ENCODE measurements at places on chromosomes 7 and 10.

- no peak for DNase-seq
These were observed 66.4 kb downstream of the RAMP3 start for GRCh38 chr7:45223728-45224630.

DNA sequence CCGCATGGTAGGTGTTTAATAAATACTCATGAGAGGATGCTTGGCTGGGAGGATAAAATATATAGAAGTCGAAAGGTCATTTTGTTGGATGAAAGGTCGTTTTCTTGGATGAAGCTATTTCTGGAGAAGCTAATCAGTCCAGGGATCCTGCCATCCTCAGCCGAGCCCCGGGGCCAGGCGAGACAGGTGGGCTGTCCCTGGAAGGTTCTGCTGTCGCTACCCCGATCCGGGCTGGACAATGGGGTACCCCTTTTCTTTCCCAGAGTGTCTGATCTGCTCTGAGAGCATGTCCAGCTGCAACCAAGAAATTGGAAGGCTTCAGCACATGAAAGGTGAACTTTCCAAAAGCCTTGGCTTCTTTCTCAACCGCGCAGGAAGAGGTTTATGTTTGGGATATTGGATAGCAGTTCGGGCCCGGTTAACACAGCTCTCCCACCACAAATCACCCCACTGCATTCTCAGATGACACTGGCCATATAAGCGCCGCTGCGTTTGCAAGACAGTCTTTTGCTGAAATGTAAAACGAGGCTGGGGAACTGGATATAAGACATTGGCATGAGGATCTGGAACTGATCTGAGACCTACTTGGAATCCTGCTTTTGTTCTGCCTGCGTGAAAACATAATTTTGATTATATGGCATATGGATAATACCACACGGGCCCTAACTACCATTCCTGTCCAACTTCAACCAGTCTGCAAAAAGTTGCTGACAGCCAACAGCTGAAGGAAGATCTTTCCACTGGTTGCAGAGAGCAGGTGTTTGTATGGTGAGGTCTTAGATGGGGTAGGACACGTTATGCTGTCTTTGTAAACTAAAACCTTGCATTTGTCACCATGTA is 31.2 kb upstream of the MSRB2 start:
- no peak for DNase-seq

GRCh38 chr7:139829775-139830117 is 682 bp downstream of the TBXAS1 start:
- no peak for DNase-seq

- DNase-seq: no peak
These were observed 285.9 kb downstream of the KLF6 start for GRCh38 chr10:3499120-3499519.

DNA sequence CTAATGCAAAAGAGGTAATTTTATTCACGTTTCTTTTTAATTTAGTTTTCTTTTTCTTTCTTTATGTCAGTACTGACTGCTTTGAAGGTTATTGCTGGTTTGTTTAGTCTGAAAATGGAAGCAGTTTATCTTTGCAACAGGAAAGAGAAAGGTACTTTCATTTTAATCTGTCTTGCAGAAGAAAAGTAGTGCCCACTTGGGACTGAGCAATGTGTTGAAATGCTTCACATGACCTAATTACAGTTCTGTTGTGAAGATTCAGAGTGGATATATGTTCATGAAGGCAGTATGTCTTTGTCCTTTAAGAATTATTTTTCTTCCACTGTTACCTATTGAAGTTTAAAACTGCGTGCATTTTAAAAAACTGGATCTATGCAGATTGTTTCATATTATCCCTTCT is 80.1 kb downstream of the ANKIB1 start:
- no peak for DNase-seq

DNA sequence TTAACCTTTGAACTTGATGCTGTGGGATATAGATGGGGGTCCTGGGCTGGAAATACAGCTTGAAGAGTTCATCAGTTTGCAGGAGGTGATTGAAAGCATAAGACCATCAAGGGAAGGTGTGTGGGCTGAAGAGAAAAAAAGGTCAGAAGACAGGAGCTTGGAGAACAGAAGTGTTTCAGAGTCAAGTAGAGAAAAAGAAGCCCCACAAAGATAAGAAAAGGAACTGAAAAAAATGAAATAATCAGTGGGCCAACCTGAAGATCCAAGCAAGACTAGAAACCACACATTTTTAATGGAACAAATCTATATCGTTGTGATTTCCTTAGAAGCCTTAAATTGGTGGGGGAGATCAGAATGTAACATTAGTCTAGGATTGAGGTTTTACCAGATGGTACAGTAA is 22.5 kb downstream of the ZEB1 start:
- no peak for DNase-seq

DNA sequence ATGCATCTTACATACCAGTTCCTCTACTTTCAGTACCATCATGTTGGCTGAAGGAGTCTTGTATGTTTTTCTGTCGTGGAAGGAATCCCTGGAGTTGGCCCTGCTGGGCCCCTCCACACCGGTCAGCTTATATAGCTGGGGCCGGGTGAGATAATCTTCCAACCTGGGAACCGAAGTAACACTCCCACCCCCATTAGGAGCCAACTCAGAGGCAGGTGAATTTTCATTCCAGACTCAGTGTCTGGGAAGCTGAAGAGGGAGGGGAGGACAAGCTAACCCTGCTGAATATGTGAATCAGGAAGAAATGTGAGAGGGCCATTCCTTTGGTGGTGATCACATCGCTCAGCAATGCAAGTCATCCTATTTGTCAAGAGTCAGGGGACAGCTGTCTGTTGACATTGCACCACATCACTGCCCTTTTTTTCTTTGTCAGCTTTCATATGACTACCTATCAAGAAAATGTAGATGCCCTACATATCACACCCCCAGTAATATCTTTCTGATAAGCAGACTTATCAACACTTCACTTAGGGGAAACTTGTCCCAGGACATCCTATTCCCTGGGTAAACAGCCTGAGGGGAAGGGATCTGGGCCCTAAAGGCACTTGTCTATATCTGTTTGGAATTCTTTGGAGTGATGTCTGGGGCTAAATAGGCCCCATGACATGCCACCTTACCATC is at the start of gene ANKRD1:
ANKRD1 (minus strand) TSS at position 102 of the 681 bp plus-strand sequence; CDS start at position 42, 60 bp downstream.
- DNase-seq: no peak

DNA sequence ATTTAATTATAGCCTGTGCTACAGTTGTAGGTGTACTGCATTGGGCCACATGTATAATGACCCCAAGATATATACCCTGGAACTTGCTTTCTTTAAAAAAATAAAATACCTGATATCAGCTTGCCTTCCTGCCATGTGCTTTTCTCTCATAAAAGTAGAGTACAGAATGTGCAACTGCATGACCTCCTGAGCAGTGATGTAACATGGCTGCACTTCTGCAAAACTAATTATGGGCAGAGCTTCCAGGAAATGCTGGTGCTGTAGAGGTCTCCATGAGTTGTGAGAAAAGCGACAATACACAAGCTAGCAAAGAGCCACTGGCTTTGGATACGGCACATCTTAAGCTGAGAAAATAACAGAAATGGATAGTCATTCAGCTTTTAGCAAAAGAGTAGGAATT is 6.5 kb upstream of the ERLIN1 start:
- no peak for DNase-seq

GRCh38 chr10:102188298-102188940 is 36.2 kb downstream of the NOLC1 start:
- DNase-seq: no peak

- DNase-seq: no peak
These were observed 66.5 kb upstream of the SHTN1 start for GRCh38 chr10:117071286-117072050.

DNA sequence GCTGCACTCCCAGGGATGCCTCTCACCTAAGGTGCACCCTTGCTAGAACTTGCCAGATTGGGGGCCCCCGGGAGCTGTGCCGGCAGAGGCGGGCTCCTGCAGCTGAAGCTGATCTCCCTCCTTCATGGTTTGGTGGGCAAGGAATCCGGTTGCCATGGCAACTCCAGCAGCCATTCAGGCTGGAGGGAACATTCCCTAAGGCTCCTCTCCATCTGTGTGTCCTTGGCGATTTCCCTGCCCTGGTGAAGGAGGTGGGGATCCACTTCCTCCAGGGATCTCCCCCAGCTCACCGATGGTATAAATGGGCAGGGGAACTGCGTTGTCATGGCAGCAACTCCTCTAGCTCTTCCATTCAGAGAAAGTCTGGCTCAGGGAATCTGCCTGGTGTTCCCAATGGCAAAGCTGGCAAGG is 49.6 kb upstream of the GPR158 start:
- DNase-seq: no peak

DNA sequence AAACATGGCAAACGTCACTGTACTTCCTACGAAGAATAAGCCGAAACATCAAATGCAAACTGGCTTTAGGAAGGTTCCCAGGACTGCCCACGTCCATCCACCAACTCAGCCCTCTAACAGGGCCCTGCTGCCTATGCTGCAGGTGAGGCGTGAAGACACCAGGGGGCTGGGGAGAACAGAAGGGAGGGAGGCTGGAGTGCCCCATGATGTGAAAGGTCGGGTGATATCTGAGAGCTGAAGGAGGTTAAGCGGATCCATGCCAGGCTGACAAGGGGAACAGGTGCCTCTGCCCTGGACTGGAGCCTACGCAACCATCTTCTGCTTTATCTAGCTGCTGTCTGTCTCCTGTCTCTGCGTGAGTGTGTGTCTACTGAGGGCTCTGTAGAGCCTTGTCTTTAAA is 40.2 kb upstream of the ATP6V0A4 start:
- DNase-seq: no peak

DNA sequence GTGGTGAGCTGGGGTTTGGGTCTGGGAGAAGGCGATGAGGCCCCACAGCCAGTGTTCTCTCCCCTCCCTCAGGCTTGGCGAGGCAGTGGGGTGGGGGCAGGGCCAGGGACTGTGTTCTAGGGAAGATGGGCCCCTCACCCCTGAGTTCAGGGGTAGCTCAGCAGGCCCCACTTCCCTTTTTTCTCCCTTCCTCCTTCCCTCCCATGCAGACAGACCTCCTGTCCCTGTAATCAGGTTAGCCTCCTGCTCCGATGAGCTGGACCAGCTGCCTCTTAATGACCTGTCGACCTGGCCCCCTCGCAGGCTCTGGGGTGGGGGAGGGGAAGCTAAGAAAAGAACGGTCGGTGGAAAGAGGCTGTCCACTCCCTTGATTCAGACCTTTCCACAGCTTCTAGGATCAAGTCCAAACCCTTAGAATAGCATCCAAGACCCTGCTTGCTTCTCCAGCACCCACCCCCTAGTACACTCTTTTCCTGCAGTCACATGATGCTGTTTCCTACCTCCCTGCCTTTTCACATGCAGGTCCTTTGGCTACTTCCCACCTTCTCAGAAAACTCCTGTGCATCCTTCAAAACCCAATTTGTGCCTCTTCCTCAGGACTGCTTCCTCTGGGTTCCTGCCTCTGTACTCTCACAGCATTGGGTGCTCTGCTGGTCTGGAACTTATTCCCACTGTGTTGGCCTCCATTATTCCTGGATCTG is 64.1 kb downstream of the ZMIZ1 start:
- no peak for DNase-seq

GRCh38 chr10:62075912-62076311 is 174.4 kb downstream of the ARID5B start:
- no peak for DNase-seq

DNA sequence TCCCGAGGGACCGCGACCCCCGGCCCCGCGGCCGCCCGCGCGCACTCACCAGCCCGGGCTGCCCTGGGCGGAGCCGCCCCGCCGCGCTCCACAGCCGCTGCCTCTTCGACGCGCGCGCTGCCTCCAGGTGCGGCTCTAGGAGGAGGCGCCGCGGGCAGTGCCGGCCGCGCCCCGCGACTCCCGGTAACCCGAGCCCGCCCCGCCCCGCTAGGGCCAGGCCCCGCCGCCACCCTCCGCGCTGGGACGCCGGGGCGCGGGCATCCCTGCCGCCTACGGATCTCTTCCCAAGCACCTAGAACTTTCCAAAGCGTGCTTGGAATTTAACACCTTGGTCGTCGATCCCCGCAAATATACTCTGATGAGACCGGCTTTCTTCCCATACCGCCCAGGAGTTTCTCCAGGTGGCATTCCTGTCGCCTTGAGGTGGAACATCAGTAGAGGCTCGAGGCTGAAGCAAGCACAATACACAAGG is at the start of gene SLC26A5:
SLC26A5 (minus strand) TSS at position 159 of the 472 bp plus-strand sequence. CDS start 24,693 bp downstream, outside the sequence.
- no peak for DNase-seq

DNA sequence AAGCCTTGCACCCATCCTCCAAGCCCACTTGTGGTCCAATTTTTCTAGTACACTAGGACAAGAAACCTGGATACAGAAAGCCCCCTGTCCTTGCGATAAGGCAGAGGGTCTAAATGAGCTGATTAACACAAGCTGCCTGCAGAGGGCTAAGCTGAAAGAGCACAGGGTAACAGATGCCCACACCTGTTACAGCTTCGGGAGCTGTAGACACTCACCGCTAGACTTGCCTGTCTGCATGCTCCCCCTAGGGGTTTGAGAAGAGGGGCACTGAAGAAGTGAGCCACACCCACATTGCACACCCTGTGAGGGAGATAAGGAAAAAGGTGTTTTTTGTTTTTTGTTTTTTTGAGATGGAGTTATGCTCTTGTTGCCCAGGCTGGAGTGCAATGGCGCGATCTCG is 386.5 kb upstream of the AUTS2 start:
- DNase-seq: no peak

DNA sequence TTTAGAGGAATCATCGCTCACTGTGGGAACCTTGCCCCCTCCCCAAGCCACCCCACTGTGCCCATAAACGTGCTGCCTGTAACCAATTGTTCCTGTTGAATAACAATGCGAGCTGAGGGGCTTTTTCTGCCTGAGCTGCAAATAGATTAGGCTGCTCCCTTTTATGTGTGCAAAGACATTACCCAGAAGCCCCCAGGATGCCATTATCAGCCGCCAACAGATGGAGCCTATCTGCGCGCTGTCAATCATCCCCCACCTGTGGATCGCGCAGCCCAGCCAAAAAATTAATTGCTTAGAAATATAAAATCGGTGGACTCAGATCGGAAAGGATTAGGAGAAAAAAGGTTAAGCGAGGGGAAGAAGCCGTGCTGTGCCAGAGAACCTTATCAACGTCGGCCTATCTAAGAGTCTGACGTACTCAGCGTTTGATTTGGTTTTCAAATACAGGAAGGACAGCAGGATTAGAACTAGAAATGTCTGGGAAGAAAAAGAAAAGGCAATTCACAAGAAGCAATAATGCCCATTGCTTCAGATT is 167.3 kb upstream of the MYO3A start:
- no peak for DNase-seq

GRCh38 chr10:6593241-6593671 is 13.2 kb upstream of the PRKCQ start:
- DNase-seq: no peak

DNA sequence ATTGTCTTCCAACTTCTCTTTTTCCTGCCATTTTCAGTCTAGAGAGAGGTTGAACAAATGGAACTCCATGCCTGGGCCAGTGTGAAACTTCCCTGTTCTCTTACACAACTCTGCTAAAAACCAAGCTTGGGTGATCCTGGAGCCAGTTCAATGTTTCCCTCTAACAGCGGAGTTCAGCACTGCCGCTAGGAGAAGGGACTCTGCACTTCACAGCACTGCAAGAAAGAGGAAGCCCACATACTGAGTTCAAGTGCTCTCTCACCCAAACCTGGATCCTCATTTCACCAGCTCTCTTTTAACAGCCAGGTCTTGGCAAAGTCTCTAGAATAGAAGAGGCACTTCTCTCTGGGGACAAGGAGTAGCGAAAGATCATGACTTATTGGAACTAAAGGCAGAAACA is 18.8 kb downstream of the FOXI2 start:
- no peak for DNase-seq

All from substantia nigra (tissue), 51 donors.